PC-3 (cell line): ENCODE measurements at places on chromosomes 11 and 22. TPM values are rescaled to one million over a fixed set of nuclear protein-coding genes. Genes with fewer than 3 reads are reported as not detected.

- DNase-seq: no peak
Measured at GRCh38 chr11:18723991-18724390, 2.0 kb downstream of the IGSF22 start.

Gene CADM1
- total RNA-seq: 0.12 and 1.1 TPM in 2 replicates

DNA sequence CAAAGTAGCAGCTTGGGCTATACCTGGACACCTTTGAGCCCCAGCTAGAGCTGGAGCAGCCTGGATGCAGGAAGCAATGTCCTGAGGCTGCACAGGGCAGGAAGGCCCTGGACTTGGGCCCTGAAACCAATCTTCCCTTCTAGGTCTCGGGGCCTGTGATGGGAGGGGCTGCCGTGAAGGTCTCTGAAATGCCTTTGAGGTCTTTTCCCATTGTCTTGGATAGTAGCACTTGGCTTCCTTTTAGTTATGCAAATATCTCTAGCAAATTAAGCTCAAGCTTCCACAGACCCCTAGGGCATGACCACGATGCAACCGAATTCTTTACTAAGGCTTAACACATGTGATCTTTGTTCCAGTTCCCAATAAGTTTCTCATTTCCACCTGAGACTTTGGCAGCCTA, 40.0 kb downstream of the LINC01488 start:
- no peak for DNase-seq

Gene CRYBB2
- not detected in 2 replicates for total RNA-seq

- DNase-seq: no peak
Measured at GRCh38 chr22:40853961-40854360, 2.5 kb downstream of the ST13 start.

DNA sequence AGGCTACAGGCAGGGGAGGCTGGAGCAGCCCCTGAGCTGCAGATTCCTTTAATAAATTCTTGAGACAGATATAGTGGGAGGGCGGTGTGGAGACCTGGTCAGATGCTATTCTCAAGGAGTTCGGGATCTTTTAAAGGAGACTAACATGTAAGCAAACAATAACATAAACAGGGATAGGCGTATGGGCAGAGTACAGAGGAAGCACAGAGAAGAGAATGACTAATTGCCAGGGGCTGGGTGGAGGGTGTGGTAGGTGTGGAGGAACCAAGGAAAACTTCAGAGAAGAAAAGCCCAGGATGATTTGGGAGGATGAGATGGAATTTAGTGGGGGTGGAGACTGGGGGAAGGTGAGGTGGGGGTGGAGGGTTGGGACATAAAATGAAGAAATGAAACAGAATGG, 9.7 kb upstream of the HEPHL1 start:
- peak; percentile 76 for DNase-seq
